ENCODE measurements at places on chromosomes 4 and X.
A peak's percentile ranks its signal among the peaks of the same experiment; 100 is the strongest.

- DNase-seq: no peak
Measured at GRCh38 chr4:52588771-52589591, 70.1 kb downstream of the USP46 start.

DNA sequence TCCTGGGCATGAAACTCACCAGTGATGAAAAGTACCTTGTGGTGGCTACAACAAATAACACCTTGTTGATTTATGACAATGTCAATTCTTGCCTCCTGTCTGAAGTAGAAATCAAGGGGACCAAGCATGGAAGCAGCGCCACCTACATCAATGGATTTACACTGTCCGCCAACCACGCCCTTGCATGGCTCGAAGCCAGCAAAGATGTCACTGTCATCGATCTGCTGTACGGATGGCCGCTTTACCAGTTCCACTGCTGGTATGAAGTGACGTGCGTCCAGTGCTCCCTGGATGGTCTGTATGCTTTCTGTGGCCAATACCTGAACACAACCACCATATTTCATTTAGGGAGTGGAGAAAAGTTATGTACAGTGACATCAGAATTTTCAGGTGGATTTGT lies 200.5 kb downstream of the NWD2 start:
- DNase-seq: no peak

DNA sequence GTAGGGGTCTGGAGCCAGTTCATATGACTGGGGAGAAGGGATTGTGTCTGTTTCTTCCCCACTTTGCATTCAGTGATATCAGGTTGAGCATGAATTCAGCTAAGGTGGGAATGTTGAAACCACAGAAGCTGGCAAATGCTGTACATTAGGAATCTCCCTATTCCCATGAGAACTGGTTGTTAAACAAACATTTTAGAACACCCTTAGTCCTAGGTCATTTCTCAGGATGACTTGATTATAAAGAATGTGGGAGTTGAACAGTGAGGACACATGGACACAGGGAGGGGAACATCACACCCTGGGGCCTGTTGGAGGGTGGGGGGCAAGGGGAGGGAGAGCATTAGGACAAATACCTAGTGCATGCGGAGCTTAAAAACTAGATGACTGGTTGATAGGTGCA lies 62.6 kb upstream of the LIMCH1 start:
- DNase-seq: no peak

GRCh38 chr4:87857789-87858188 lies 25.0 kb downstream of the MEPE start:
- no peak for DNase-seq

DNA sequence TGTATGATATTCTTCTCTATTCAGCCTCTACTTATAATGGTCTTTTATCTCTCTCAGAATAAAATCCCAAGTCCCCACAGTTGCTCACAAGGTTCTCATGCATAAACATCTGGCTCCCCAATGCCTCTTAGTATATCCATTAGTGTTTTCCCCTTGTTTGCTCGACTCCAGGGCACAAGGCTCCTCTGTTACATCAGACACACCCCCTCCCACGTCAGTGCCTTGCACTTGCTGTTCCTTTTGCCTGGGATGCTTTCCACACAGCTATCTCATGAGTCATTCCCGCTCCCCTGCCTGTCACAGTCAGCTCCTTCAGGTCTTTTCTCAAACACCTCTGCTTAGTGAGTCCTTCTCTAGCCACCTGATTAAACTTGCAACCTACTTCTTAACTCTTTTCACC lies 260.2 kb downstream of the IL1RAPL1 start:
- no peak for DNase-seq

GRCh38 chr4:10129196-10130177 lies 12.9 kb upstream of the WDR1 start:
- no peak for DNase-seq

DNA sequence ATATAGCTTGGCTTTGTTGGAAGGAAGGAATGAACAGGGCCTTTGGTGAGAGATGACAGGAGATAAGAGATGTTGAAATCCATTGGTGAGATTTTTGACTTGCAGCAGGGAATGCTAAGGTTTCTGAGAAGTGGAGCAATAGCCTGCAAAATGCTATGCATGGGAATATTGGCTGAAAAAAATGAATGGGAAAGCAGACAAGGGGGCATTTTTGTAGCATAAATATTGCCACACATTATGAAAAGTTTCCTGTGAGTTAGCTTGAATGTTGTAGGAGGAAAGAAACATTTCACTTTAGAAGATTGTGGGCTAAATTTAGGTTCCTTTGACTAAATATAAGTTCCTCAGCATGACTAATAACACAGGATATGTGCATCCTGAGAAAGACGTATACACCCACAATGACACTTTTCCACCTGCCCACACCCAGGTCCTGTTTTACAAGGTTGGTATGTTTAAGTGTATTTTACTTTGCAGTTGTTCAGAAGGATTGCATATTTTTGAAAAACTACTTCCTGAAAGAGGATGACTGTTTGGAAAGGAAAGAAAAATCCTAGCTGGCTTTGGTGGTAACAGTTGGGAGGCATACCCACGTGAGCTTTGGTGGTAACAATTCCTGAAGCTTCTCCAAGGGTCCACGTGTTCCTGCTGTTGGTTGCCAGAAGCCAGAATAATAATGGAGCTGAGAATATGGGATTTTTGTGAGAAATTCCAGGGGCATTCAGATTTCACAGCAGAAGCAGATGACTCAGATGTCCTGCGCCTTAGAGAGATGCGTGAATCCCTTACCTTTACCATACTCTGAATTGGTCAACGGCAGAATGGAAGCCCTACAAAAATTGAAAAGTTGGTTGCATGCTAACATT lies 28.5 kb downstream of the PHEX start:
- DNase-seq: no peak

GRCh38 chrX:109776986-109777385 lies 43.9 kb upstream of the ACSL4 start:
- no peak for DNase-seq

DNA sequence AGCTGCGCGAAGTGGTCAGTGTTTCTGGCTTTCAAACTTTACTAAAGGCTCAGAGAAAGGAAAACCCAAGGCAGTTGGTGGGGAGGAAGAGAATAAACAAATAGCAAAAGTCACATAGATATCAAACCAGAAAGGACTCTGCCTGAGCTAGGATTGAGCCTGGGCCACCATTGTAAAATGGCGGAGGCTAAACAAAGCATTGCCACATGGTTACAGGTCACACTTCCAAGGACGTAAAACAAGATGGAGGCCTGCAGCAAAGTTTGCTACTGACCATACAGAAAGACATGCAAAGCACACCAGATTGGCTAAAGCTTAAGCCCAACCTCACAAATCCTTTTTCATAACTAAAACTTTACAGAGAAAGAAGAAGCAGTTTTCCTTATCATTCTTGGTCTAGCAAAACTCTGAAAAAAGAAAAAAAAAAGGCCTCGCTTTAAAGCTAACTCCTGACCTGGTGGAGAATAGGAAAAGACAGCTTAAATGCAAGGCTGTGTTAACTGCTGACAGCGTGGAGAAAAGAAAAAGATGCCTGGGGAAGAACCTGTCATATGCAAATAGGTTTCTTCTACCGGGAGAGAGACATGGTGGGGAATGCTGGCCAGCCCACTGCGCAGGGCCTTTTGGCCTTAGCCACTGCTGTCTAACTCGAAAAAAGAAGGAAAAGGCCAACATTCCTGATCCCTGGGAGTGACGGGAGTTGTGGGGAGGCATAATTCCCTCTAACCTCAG lies 81.8 kb upstream of the SMARCA5 start:
- DNase-seq: no peak

DNA sequence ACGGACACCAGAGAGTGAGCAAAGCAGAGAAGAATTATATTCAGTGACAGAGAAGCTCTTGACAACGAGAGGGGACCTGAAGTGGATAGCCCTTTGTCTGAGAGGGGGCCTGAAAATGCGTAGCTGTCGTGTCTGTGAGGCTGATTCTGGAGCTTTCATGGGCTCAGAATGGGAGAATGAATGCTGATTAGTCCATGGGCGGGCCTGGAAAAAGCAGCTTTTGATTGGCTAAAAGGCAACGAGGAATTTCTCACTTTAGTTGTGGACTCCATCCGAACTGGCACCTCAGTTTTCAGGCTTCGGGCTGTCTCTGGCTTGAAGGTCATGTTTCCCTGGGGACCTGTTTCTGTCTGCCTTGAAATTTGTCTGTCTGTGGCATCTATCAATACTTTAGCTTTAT lies 487.1 kb downstream of the TECRL start:
- DNase-seq: no peak

- no peak for DNase-seq
Measured at GRCh38 chr4:109990261-109991257, 77.9 kb downstream of the EGF start.

- no peak for DNase-seq
Measured at GRCh38 chrX:82230013-82230412, 1028.1 kb downstream of the SH3BGRL start.

DNA sequence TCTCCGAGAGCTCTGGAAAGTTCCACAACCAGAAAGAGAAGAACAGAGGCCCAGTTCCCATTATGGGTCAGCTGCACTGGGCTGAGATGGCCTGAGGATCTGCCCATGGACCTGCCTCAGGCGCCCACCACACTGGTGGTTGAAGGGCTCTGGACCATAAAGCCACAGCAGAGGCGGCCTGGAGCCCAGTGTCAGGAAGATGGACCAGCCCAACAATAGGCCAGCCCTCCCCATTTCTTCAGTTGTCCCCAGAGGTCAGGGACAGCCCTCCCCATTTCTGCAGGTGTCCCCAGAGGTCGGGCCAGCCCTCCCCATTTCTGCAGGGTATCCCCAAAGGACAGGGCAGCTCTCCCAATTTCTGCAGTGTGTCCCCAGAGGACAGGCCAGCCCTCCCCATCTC lies 37.2 kb upstream of the C4orf50 start:
- no peak for DNase-seq

GRCh38 chr4:106583567-106583966 lies 215.0 kb upstream of the GIMD1 start:
- DNase-seq: peak; percentile 58

GRCh38 chr4:157741642-157742041 lies 431.2 kb downstream of the GASK1B start:
- no peak for DNase-seq

GRCh38 chr4:68463796-68464195 lies 16.5 kb downstream of the TMPRSS11E start:
- no peak for DNase-seq

DNA sequence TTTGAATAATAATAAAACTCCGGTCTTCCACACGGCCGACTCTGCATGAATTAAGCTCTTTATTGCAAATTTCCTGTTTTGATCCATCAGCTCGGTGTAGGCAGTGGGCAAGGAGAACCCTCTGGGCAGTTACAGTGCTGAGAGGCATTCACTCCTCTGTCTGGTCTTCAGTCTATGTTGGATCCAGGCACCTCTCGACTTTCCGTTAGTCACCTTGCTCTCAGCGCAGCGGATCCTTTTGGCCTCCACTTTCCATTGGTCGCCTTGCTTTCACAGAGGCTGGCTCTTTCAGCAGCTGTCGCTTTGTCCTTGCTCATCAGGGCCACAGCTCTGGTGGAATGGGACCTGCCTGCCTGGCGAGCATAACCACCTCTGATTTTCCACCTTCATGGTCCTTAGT lies 52.9 kb downstream of the TRMT44 start:
- no peak for DNase-seq

GRCh38 chr4:62618042-62618441 lies 1417.9 kb downstream of the ADGRL3 start:
- no peak for DNase-seq

DNA sequence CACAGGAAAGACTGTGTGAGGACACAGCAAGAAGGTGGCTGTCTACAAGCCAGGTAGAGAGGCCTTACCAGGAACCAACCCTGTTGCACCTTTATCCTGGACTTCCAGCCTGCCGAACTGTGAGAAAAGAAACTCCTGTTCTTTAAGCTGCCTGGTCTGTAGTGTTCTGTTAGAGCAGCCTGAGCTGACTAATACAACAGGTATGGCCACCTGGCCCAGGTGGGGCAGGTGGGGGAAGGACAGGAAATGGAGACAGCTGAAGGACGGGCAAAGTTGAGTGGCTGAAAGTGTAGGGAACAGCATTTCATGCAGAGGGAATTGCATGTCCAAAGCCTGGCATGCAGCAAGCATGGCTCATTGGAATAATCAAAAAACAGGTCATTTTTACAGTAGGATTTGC lies 35.1 kb downstream of the CYTL1 start:
- DNase-seq: no peak

- DNase-seq: no peak
Measured at GRCh38 chrX:9897761-9898161, 69.4 kb upstream of the CLDN34 start.

DNA sequence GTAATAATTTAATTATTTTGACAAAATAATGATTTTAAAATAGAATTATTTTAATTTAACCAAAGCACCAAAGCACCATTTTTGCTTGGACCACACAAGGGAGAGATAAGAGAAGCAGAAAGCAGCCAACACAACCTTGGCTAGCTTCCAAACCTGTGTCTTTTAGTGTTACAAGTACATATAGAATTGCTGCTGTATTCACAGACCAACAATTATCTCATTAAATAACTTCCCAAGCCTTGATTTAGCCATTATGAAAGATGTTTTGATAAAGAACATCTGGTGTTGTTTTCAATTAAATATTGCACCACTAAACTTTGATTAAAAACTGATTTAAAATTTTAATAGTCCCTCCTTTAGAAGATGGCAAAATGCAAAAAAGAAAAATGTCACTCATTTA lies 14.0 kb upstream of the IGFBP7 start:
- DNase-seq: no peak

- DNase-seq: no peak
Measured at GRCh38 chrX:130746077-130746476, 156.9 kb downstream of the ENOX2 start.

DNA sequence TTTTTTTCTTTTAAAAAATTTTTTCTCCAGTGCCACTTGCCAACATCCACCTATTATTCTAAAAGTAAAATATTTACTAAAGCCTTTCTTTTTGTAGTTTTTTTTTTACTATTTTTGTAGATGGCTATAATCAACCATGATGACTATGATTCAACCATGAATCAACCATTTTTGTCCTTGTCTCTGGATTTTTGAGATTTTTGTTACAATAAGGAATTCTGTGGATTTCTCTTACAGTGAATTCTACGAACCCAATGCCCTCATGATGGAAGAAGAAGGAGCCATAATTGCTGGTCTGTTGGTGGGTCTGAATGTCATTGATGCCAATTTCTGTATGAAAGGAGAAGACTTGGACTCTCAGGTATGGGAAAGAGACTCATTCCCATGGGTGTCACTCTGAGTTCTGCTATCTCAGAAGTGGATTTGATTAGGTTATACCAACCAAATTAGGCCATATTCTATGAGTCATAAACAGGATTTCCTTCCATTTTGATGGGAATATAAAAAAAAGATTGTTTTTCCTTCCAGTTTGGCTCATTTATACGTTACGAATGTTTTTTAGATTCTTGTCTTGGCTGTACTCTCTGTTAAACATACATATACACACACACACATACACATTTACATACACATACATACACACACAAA lies 46.7 kb downstream of the RUFY3 start:
- no peak for DNase-seq

GRCh38 chrX:8034058-8034457 lies 106.8 kb upstream of the PNPLA4 start:
- DNase-seq: no peak

DNA sequence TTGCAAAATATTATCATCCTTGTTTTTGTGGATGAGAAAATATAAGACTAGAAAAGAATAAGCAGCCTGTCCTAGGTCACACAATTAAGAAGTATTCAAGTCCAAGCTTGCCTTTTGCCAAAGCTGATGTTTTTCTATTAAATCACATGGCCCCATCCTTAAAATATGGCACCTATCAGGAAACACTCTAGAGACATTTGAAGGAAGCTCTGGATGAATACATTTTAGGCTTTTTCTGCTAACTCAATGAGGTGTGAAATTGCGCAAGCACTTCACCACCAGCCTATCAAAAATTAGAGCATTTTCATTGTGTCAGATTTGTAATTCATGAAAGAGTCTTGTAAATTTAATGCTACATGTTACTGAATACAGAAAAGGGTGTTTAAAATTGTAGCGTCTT lies 251.1 kb upstream of the MAD2L1 start:
- no peak for DNase-seq

All from ACHN (cell line).